ENCODE measurements at places on chromosomes 3 and 15. TPM values are rescaled to one million over a fixed set of nuclear protein-coding genes. Genes with fewer than 3 reads are reported as not detected.

- H3K4me3 ChIP-seq, result no peak overlapping the region
- H3K36me3 ChIP-seq, result no peaks in the 10 kb centered on the region
- no peak overlapping the region for H3K27ac ChIP-seq
- no peak for DNase-seq
- H3K27me3 ChIP-seq, result peaks cover 24% of the 10 kb centered on the region
Observed at GRCh38 chr3:7637694-7638093, 776.8 kb downstream of the GRM7 start.

Gene FGF12
- 10.9 TPM for total RNA-seq

- no peak overlapping the region for H3K27ac ChIP-seq
- no peak for DNase-seq
- H3K36me3 ChIP-seq, result no peaks in the 10 kb centered on the region
- H3K4me3 ChIP-seq, result no peak overlapping the region
- H3K4me1 ChIP-seq, result no peaks in the 10 kb centered on the region
- no peaks in the 10 kb centered on the region for H3K27me3 ChIP-seq
Observed at GRCh38 chr15:64597477-64597822, 137.1 kb downstream of the ZNF609 start.

GRCh38 chr3:193237030-193237429 lies 4.0 kb upstream of the PLAAT1 start:
- no peaks in the 10 kb centered on the region for H3K36me3 ChIP-seq
- no peak overlapping the region for H3K4me3 ChIP-seq
- H3K27ac ChIP-seq, result no peak overlapping the region
- no peaks in the 10 kb centered on the region for H3K27me3 ChIP-seq

Gene CILP
- total RNA-seq, result 0.07 TPM

DNA sequence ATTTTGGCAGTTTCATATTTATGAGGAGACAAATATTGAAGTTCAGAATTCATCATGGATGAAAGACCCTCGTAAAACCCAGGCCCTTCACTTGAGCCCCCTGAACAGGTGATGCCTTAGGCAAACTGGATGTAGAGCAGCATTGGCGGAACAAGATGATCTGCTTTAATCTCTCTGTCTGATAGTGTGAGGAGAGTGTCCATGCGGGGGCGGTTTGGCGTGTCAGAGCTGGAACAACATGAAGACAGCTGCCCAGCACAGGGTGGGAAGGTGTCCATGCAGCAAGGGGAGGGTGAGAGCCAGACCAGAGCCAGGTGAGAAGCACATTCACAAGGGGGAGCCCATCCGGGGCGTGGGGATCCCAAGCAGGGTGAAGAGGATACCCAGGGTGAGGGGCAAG lies 31.8 kb upstream of the ANP32A start:
- no peak for DNase-seq
- H3K27me3 ChIP-seq, result no peaks in the 10 kb centered on the region
- no peak overlapping the region for H3K4me3 ChIP-seq
- H3K4me1 ChIP-seq, result no peaks in the 10 kb centered on the region
- H3K27ac ChIP-seq, result no peak overlapping the region
- no peaks in the 10 kb centered on the region for H3K36me3 ChIP-seq

- DNase-seq, result no peak
- no peaks in the 10 kb centered on the region for H3K36me3 ChIP-seq
- H3K4me1 ChIP-seq, result no peaks in the 10 kb centered on the region
- H3K27ac ChIP-seq, result no peak overlapping the region
Observed at GRCh38 chr3:37441689-37442088, 267.3 kb upstream of the LRRFIP2 start.

Gene GOLGA8G
- total RNA-seq, result not detected

- no peaks in the 10 kb centered on the region for H3K4me1 ChIP-seq
- no peak overlapping the region for H3K4me3 ChIP-seq
- no peak overlapping the region for H3K27ac ChIP-seq
- H3K36me3 ChIP-seq, result no peaks in the 10 kb centered on the region
- DNase-seq, result no peak
Observed at GRCh38 chr15:82570721-82571508, 30.7 kb upstream of the RPS17 start.

Gene MFSD1
- 31.0 TPM for total RNA-seq

Gene TASOR
- 47.1 TPM for total RNA-seq

DNA sequence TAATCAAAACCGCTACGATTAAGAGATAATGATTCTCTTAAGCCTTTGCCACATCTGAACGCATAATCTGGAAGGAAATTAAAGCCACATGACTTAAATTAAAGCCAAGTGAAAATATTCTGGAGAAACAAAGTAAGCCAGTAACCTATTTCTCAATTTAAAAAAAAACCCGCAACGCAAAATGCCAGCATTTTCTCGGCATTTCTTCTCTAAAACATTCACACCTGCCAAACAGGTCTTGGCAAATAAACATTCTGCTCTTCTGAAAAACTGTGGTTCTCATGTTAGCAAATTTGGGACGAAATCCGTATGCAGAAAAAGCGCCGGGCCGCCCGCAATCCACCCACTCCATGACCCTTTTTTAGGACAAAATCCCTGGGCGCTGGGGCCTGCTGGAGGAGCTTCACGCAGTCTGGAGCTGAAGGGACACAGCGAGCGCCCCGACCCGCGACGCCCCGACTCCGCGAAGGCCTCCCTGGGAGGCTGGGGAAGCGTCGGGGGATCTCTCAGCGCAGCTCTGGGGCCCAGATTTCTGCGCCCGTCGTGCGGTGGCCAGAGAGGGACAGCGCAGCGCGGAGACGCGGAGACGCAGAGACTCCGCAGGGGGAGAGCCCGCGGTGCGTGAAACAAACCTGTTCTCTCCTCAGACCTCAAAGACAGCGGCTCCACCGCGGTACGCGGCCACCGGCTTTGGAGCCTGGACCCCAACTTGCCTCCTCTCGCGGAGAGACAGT lies 471 bp downstream of the NKIRAS1 start:
- H3K27ac ChIP-seq, result peak overlapping the region; percentile 84
- H3K4me1 ChIP-seq, result peaks cover 52% of the 10 kb centered on the region
- H3K36me3 ChIP-seq, result peaks cover 36% of the 10 kb centered on the region
- H3K27me3 ChIP-seq, result no peaks in the 10 kb centered on the region
- no peak for DNase-seq

- no peaks in the 10 kb centered on the region for H3K27me3 ChIP-seq
- H3K4me1 ChIP-seq, result peaks cover 20% of the 10 kb centered on the region
- no peaks in the 10 kb centered on the region for H3K36me3 ChIP-seq
- DNase-seq, result no peak
Observed at GRCh38 chr3:124981472-124981871, 46.9 kb upstream of the MUC13 start.

DNA sequence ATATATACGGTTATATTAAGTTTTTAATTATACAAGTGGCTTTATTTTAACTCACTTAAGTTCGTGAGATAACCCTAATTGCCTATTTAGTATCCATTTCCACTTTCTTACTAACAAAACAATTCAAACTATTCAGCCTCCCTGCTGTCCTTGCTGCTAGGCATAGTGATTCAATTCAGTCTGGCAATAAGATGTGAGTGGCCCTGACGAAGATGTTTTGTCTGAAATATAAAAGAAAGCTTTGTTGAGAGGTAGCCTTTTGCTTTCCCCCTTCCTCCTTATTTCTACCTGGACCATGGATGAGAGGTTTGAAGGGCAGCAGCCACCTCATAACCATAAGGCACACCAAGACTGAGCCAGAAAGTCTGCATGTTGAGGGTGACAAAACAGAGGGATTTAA lies 89.3 kb upstream of the TRIM42 start:
- H3K27me3 ChIP-seq, result no peaks in the 10 kb centered on the region
- no peak for DNase-seq
- no peak overlapping the region for H3K27ac ChIP-seq
- H3K4me1 ChIP-seq, result no peaks in the 10 kb centered on the region
- H3K4me3 ChIP-seq, result no peak overlapping the region

DNA sequence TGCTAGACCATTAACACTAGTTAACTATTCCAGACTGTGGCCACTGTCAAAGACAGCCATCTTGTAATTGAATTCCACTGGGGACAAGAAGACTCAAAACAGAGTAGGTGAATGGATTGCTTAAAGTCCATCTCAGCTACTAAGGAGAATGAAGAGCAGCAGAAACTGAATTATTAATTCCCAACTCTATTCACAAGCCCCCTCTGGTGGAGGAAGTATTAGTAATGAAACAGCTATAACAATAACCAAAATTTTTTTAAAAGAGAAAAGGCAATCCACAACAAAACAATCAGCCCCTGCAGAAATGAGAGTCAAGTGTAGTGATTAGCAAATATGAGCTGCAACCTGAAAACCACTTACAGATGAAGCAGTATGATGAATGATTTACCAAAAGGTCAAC lies 302.8 kb downstream of the FHIT start:
- no peak overlapping the region for H3K27ac ChIP-seq
- H3K4me3 ChIP-seq, result no peak overlapping the region
- H3K27me3 ChIP-seq, result no peaks in the 10 kb centered on the region
- no peaks in the 10 kb centered on the region for H3K36me3 ChIP-seq
- no peaks in the 10 kb centered on the region for H3K4me1 ChIP-seq

Data from PC-9 (cell line).